ENCODE measurements at places on chromosomes 11 and 22.

GRCh38 chr11:66934950-66935779 lies 23.0 kb downstream of the PC start:
- no peak for DNase-seq

GRCh38 chr11:74462009-74462408 lies 5.3 kb downstream of the KCNE3 start:
- DNase-seq, result no peak

DNA sequence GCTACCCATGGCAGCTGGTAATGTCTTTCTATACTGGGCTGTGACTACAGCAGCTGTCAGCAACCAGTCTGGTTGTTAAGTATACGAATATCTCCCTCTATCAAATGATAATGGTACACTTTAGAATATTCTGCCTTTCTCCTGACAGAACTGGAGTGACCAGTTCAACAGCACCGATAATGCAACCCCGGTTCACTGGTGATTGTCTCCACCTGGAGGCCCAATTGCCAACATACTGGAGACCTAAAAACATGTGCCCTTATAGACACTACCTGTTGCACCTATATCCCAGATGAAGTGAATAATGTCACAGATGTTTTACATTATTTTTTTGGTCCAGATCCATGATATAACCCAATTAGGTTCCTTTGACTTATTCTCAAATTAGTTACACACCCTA lies 21.1 kb downstream of the OR5P2 start:
- no peak for DNase-seq

DNA sequence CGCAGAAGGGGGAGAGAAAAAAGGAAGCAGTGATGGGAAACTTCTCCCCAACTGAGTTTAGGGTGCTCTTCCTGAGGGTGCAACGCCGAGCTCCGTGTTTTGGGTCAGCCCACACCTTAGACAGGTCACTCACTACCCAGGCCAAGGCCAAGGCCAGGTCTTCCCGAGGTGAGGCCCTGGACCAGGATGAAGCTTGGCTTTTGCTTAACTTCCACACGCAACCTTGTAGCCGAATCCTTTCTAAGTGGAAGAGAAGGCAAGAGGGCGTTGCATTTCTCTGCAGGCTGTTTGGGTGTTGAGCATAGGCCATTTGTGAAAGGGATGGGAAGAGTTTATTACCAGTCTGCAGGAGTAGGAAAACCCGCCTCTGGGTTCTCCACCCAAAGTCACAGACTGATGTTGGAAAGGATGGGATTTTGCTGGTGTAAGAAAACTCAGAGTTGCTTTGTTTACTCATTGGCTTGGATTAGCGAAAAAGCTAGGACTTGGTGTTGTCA lies 1.5 kb downstream of the KREMEN1 start:
- DNase-seq, result no peak

- no peak for DNase-seq
Measured at GRCh38 chr11:60314635-60315321, 12.3 kb upstream of the MS4A6E start.

DNA sequence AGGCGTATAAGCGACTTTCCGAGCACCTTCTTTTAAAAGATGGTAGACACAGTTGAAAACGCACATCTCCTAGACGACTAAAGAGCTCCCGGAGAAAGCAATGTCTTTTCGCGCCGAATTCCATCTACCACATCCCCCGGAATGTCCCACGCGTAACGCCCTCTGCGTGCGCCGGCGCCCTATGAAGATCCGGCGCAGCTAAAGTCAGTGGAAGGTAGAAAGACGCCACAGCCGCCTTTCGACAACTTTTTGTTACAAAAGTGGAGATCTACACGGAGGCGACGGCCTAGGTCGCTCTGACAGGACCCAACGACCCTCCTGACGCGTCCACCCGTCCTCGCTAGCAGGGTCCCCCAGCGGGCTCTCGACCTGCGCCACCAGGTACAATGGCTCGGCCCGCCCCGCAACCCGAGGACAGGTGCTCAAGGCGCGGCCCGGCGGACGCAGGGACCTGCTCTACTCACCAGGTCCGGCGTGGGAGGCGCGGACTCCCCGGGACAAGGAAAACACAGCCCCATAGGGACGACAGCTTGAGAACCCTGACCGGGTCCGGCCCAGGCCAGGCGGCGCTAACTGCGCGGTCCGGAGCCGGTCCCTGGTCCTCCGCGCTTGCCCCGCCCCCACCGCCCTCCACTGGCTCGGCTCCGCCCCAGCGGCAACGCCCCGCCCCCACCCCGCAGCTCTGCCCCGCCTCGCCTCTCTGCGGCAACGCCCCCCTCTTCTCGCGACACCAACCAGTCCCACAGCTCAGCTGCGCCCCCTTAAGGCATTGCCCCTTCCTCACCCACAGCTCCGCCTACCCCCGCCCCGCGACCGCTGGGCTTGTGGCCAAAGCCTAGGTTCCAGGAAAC lies at the start of gene SVIP:
Gene SVIP, minus strand, starts transcription at position 571 of the 851 bp plus-strand sequence. Its CDS starts 53 bp downstream, at position 518.
- peak; percentile 95 for DNase-seq

DNA sequence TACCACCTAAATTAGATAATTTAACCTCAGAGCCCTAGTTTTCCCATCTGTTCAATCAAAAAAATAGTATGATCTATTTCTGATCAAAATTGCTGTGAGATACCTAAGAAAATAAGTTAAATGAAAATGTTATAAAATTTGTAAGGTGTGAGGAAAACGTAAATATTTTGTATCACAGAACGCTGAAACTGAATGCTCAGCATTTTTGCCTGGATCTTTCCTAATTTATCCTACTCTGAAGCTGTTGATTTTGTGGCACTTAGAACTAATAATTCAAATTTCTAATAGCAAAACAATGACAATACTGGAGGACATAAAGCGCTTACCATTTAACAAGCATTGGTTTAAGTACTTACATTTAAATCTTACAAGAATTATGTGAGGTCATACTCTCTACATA lies 674.2 kb downstream of the FAM181B start:
- DNase-seq, result no peak

DNA sequence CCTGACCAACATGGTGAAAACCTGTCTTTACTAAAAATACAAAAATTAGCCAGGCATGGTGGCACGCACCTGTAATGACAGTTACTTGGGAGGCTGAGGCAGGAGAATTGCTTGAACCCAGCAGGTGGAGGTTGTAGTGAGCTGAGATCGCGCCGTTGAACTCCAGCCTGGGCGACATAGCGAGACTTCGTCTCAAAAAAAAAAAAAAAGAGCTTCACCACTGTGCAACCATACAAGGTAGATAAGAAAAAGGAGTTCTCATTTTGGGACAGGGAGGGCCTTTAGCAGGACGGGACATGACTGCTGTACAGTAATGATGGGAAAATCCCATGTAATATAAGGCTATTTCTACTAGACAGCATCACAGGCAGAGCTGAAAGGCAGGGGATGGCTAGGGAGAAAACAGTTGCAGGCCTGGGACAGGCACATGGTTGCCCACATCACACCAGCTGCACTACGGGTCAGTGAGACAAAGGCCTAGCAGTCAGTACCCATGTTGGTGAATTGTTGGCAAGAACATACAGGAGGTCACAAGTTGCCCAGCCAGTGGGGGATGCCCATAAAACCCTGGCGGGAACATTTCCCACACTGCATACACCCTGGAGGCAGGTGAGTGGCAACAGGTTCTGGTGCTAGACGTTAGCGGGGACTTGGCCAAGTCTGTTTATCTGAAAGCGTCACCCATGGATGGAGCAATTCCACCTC lies 5.4 kb downstream of the TANGO2 start:
- no peak for DNase-seq

DNA sequence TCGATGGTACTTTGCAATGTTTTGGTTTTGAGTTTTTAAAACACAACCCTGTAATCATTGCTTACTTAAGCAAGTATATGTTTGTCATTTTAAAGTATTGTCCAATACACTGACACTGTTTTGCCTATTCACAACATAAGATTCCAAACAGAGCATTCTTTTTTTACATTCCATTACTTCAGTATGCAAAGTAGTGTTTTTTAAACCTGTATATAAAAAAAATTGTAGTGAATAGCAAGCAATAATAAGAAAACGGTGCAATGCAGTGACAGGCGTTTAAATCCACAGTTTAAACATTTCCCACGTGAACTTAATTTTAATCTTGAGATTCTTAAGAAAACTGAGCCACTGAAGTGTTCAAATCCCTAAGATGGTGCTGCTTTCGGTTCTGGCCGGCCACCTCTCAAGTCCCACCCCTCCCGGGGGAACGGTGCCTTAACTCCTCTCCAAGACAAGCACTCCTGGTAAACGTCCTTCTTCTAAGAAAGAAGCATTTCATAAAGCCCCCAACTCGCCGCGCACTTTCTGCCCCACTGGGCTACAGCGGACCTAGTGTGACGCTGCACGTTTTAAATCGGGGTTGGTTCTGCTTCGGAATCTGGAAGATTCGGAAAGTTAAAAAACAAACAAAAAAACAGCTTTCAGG lies 2.9 kb downstream of the PGR start:
- DNase-seq, result no peak

GRCh38 chr11:44939673-44940395 lies 10.8 kb downstream of the TP53I11 start:
- DNase-seq, result no peak

- DNase-seq, result no peak
Measured at GRCh38 chr11:65042891-65043290, 1.9 kb downstream of the SAC3D1 start.

DNA sequence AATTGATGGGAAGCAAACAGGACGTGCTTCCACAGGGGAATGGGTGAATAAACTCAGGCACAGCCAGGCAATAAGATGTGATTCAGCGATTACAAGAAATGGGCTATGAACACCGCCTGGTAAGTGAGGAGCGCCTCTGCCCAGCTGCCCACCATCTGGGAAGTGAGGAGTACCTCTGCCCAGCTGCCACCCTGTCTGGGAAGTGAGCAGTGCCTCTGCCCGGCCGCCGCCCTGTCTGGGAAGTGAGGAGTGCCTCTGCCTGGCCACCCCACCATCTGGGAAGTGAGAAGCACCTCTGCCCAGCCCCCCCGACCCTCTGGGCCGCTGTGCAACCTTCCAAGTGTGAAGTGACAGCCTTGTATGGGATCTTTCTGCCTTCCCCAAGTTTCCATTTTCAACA lies 73.2 kb upstream of the PRR5 start:
- no peak for DNase-seq

- DNase-seq, result no peak
Measured at GRCh38 chr22:29393019-29393608, 4.7 kb upstream of the AP1B1 start.

GRCh38 chr11:12682737-12683500 lies 8.7 kb downstream of the TEAD1 start:
- no peak for DNase-seq

DNA sequence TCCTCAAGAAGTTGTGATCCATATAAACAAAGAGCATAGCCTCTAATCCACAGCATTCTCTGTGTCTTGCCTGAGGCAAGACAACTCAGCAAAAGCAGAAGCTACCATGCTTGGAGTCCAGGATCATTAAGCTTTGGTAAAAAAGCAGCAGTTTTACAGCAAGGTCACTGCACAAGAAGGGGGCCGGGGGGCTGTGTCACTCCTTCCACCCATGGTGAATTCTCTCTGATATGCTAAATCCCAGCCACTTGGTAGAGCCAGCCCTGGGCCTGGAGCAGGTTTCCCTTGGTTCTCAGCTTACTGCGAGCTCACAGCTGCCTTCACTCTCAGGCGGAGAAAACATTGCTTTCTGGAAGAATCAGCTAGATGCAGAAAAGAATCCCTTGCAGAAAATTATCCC lies 144.7 kb downstream of the TENM4 start:
- no peak for DNase-seq

- peak; percentile 9 for DNase-seq
Measured at GRCh38 chr22:24325105-24325757, 54.6 kb downstream of the SPECC1L start.

GRCh38 chr22:23579870-23580575 lies at the start of gene IGLL1:
Gene IGLL1 (minus strand): TSS chr22:23580290. CDS start chr22:23580190, 100 bp downstream.
- DNase-seq, result no peak

GRCh38 chr11:12707500-12707880 lies 33.3 kb downstream of the TEAD1 start:
- DNase-seq, result no peak

DNA sequence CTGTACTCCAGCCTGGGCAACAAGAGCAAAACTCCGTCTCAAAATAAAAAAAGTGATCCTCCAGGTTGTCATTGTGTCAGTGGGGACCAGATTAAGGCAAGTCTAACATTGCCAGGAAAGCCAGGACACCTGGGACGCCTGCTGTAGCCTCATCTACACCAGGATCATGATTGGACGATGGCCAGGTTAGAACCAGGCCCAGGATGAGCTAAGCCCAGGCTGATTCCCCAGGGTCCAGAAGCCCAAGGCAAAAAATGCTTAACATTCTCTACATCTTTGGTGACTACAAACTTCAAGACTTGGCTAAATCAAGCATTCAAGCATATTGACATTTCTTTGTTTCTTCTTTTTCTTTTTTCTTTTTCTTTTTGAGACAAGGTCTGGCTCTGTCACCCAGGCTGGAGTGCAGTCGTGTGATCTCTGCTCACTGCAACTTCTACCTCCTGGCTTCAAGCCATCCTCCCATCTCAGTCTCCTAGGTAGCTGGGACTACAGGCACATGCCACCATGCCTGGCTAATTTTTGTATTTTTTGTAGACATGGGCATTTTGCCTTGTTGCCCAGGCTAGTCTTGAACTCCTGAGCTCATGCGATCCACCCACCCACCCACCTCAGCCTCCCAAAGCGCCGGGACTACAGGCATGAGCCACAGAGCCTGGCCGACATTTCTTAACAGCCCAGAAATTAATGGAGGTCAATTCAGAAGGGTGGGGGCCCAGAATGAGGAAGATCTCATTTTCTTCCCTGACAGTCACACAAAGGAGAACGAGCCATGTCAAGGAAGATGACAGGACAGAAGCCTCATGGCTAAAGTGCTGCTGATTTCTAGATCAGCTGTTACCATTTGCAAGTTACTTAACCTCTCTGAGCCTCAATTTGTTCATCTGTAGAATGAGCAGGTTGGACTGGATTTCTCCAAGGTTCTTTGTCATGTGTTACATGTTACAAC lies 12.5 kb upstream of the PTPRJ start:
- no peak for DNase-seq

DNA sequence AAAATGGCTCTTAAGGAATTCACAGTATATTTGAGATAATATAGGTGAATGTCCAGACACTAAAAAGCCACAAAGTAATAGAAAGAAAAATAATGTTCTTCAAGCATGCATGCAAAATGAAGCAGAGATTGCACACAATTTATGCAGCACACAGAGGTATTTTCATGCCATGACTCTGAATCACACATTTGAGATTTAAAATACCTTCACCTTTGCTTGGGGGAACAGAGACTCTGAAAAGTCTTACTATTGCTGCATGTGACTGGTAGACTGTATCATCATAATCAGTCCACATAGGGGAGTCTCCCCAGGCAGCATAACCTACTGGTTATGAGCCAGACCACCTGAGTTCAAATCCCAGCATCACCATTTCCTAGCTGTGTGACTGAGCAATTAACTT lies 96.2 kb downstream of the RCN1 start:
- no peak for DNase-seq

- DNase-seq, result peak; percentile 77
Measured at GRCh38 chr11:57527056-57527631, 3.4 kb downstream of the TIMM10 start.

- no peak for DNase-seq
Measured at GRCh38 chr22:30809086-30809485, 114.4 kb downstream of the OSBP2 start.

DNA sequence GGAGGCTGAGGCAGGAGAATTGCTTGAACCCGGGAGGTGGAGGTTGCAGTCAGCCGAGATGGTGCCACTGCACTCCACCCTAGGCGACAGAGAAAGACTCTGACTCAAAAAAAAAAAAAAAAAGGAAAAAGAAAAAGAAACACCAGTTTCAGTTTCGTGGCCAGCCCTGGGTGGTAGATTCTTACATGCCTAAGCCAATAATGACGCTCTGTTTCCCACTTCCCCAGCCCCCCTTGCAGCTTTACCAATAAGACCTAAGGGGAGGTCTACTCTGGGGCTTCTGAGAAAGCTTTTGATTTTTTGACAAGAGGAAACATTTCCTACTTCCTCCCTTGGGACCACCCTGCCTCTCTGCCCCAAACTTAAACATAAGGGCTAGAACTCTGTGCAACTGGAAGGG lies 30.0 kb upstream of the PTPRJ start:
- DNase-seq, result peak; percentile 61

Measured in stimulated activated CD4-positive, alpha-beta T cell treated with anti-CD3 and anti-CD28 coated beads, Interleukin-4, amount 100 ng/mL, for 24 hours (primary cell).